ENCODE measurements at places on chromosomes 6 and 20.

GRCh38 chr20:25499855-25500434, 85.4 kb downstream of the NINL start:
- no peak for DNase-seq

DNA sequence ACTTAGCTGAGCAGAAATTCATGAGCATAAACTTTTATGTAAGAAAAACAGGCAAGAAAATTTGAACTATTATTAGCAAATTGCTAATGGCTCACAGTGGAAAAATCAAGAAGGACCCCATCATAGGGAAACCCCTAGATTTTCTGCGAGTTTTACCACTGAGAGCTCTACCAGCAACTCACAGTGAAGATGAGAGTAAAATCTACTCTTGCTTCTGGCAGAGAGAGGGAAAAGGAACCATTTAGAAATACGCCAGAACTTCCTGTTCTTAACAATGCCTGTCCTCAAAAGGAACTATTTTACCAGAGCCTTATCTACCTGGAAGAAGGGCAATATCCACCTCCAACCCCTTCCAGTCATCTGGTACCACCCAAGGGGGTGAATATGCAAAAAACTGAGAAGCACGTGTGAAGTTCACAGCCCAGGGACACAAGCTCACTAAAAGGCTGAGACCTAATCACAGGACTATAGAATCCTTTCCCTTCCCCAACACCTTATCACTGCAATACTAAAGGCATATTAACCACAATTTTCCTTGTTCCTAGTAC, 34.4 kb upstream of the ASF1A start:
- DNase-seq = no peak

GRCh38 chr6:16757332-16757731, 3.9 kb downstream of the ATXN1 start:
- no peak for DNase-seq

GRCh38 chr6:113412589-113413357, 444.4 kb upstream of the MARCKS start:
- DNase-seq = no peak

DNA sequence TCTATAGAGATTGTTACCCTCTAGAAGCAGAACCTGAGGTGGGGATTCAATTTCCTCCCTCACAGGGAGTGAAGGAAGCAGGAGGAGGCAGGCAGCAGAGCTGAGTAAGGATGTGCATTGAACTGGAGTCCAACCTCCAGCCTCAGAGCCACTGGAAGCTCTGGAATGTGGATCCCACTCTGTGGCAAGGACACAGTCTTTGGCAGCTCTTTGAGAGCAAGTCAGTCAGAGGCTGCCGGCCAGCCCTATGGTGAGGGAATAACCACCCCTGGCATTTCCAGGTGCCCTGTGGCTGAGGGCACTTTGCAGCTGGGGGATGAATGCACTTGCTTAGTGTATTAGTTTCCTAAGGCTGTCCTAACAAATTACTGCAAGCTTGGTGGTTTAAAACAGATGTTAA, 37.2 kb downstream of the EBF4 start:
- no peak for DNase-seq

DNA sequence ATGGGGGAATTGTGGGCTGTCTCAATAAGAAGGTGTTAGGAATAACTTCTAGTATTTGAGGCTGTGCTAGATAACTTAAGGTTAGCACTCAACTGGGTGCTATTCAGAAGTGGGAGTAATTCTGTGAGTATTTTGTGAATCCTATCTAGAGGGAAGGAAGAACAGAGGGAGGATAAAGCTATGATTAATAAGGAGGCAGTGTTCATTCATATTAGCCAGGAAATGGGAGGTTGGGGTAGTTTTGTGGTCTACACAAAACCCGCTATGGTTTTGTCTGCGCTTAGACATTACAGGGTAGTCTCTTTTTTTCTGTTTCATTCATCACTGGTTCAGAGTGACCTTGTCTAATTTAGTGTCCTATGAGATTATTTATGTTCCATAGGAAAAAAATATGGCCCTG, 341.0 kb downstream of the ARHGAP18 start:
- DNase-seq = no peak

DNA sequence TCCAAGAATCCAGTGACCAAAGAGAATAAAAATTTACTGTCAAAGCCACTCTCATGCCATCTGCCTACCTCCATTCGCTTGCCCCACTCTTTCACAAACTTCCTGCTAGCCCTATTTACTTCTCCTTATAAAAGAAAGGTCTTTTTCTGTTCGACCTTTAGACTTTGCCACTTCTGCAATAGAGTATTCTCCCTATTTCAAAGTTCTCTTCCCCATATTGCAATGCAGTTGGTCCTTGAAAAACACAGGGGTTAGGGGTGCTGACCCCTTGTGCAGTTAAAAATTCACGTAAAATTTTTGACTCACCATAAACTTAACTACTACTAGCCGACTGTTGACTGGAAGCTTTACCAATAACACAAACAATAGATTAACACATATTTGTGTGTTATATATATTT, 15.0 kb downstream of the CCN2 start:
- no peak for DNase-seq

DNA sequence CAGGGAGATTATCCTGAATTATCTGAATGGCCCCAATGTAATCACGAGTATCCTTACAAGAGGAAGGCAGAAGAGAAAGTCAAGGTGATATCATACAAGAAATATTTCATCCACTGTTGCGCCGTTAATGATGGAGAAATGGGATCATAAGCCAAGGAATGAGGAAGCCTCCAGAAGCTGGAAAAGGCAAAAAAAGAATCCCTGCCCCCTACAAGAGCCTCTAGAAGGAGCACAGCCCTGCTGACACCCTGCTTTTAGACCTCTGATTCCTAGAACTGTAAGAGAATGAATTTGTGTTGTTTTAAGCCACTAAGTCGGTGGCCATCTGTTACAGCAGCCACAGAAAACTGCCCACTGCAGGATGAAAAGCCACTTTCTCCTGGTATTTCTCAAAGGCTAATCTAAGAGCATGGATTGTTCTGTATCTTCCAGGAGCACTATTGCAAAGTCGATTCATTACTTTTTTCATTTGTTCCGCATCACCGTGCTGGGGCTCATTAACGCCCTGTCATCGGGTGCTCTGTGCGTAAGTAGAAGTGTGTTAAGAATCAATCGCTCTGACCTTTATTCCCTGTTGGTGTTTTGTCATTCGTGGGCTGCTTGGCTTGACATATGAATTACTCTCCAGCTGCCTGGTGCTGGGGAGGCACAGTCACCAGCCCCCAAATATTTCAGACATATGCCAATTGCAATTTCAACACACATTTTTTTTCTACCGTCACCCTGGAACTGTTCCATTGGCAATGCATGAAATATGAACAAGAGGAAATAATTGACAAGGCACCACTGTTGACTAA, 117.0 kb downstream of the PCSK2 start:
- no peak for DNase-seq

GRCh38 chr6:142055219-142055618, 77.5 kb upstream of the GJE1 start:
- no peak for DNase-seq

All from ELF-1 (cell line).